A673 (cell line): ENCODE measurements at places on chromosomes 2 and 18.
A peak's percentile ranks its signal among the peaks of the same experiment; 100 is the strongest.

DNA sequence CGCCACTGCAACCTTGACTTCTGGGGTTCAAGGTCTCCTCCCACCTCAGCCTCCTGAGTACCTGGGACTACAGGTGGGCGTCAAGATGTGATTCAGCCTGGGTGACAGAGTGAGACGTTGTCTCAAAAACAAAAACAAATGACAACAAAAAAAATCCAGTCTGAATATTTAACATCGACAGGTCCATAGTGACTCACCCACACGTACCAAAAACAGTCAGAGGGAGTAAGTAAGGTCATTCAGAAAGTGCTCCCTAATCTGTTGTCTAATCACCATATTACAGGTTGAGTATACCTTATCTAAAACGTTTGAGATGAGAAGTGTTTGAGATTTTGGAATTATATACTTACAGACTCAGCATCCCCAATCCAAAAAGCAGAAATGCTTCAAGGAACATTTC, 24.4 kb downstream of the SAP130 start:
- peaks cover 62% of the 10 kb centered on the region for H3K36me3 ChIP-seq
- H3K27me3 ChIP-seq = no peaks in the 10 kb centered on the region
- no peaks in the 10 kb centered on the region for H3K4me1 ChIP-seq
- H3K27ac ChIP-seq = no peak overlapping the region
- H3K4me3 ChIP-seq = no peak overlapping the region

DNA sequence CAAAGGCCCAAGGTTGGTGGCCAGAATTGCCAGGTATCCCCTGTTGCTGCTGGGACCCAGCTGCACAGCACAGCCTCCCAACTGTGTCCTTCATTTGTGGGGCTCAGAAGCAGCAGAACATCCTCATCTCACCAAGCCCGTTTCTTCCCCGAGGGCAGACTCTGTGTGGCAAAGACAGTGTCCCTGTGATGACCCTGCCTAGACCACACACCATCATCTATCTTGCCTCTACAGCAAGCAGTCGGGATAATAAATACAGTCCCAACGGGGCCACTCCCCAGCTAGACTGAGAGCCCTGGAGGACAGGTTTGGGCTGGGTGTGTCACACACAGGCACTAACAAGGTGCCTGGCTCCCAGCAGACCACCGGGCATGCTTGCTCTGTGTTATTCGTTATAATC, 93.4 kb downstream of the PTGR3 start:
- H3K27ac ChIP-seq = no peak overlapping the region
- H3K4me1 ChIP-seq = no peaks in the 10 kb centered on the region
- DNase-seq = no peak
- no peaks in the 10 kb centered on the region for H3K36me3 ChIP-seq
- H3K27me3 ChIP-seq = no peaks in the 10 kb centered on the region

- H3K4me1 ChIP-seq = peaks cover 20% of the 10 kb centered on the region
- H3K27ac ChIP-seq = no peak overlapping the region
- H3K36me3 ChIP-seq = no peaks in the 10 kb centered on the region
- no peak overlapping the region for H3K4me3 ChIP-seq
- DNase-seq = peak; percentile 73
- no peaks in the 10 kb centered on the region for H3K27me3 ChIP-seq
Observed at GRCh38 chr2:77629539-77629938, 107.4 kb upstream of the LRRTM4 start.

DNA sequence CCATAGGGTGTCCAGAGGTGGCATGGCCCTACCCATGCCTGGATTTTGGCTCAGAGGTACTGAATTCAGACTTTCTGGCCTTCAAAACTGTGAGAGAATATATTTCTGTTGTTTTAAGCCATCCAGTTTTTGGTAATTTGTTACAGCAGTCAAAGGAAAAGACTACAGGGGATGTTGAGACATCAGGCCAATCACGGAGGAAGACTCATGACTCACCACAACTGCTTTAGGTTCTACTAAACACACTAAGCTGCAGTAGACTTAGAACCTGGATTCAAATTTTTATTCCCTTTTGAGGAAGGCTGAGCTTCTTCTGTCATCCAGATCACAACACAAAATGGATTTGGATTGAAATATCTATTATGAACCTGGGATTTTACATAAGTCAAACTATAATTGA, 12.0 kb upstream of the C2orf66 start:
- DNase-seq = no peak
- H3K4me1 ChIP-seq = no peaks in the 10 kb centered on the region
- no peak overlapping the region for H3K4me3 ChIP-seq
- no peak overlapping the region for H3K27ac ChIP-seq
- no peaks in the 10 kb centered on the region for H3K27me3 ChIP-seq
